ENCODE measurements at places on chromosomes 12 and 14.

DNA sequence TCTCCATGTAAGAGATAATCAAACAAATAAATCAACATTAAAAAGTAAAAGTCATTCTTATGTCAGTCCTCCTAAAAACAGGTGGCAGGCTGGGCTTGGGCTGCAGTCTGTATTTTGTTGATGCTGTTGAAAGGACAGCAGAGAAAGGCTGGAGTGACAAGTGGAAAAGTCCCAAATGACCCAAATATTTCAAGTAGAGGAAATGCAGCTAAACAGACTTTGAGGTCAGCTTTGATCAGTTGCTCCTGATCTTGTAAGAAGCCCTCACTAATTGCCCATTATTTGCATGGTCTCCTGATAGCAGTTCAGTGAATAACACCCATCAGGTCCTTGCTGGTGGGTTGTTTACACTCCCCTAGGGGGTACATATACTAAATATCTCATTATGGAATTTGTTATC is 24.9 kb downstream of the TBX3 start:
- no peak for ATAC-seq

DNA sequence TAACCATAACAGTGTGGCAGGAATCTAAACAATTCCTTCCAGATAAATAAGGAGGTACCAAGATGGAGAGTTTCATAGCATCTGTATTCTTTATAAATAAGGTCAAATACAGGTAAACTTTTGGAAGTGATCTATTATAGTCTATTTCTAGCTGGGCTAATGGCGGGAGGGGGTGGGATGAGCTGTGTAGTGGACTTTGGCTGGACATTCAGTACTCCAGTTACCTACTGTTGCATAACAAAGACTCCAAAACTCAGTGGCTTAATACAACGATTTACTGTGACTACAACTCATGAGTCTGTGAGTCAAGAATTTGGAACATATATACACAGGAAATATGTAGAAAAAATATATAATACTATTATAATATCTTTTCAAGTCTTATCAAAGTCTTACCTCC is 496.1 kb downstream of the BCL11B start:
- ATAC-seq, result no peak

DNA sequence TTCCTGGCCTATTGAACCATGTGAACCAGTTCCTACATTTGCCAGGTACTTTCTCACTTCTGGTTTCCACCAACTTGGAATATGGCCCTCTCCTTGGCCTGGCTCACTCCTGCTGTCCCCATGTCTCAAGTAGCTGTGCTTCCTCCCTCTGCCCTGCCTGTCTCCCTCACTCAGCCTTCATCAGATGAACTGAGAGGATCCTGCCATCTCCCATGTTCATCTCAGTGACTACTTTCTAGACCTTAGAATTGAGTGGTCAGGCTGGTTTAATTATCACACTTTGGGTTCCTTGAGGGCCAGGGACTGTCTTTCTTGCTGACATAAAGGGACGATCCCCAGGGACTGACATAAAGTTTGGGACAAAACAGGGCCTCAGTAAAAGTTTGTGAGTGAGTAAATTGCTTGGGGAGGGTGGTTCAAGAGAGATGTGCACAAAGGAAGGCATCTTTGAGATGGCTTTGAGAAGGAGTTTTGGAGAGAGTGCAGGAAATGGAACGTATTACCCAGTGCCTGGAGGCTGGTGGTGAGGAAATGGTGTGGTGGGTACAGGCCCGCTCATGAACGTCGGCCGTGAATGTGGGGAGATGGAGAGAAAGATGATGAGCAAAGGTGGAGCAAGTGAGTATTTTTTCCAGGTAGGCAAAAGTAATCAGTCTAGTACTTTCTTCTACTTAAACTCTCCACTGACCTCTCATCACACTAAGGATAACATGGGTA is 20.8 kb downstream of the DYRK2 start:
- ATAC-seq, result no peak

GRCh38 chr14:104326848-104327247 is 188.5 kb downstream of the KIF26A start:
- ATAC-seq, result no peak
